ENCODE measurements at places on chromosomes 12 and 14.

GRCh38 chr14:63209160-63209559 lies 4.9 kb downstream of the RHOJ start:
- DNase-seq: no peak

GRCh38 chr12:106248312-106248845 lies 559 bp upstream of the CKAP4 start:
- peak; percentile 34 for DNase-seq

DNA sequence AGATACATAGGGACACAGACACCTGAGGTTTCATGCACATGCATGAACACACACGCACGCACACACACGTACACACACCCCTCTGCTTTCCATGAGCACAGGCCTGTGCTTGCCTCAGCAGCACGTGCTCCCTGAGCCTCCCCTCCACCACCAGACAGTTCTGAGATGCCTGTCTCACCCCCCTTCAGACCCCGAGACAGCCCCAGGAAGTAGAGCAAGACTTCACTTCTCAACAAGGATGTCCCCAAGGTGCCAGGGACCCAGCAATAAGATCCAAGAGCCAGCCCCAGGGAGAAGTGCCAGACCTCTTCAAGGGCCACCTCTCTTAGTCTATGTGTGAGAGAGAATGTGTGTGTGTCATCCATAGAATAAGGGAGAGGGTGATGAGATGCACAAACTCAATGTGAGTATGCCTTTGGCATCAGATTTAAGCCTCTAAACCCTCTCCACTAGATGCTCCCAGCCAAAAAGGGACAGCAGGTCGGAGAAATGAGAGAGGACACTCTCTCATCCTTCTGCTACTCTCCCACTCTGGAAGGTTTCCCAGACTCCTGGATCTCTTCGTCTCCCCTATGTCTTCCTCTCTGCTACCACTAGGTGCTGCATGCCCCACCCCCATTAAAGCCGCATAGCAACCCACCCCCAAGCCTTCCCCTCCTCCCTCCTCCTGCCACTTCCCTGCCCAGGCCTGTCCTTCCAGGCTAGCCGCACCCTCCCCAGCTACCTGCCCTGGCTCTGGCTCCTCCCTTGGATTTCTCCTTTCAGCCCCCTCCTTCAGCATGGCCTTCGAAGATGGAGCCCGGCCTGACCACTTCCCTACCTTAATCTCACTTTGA lies 7.7 kb downstream of the RARG start:
- DNase-seq: no peak

DNA sequence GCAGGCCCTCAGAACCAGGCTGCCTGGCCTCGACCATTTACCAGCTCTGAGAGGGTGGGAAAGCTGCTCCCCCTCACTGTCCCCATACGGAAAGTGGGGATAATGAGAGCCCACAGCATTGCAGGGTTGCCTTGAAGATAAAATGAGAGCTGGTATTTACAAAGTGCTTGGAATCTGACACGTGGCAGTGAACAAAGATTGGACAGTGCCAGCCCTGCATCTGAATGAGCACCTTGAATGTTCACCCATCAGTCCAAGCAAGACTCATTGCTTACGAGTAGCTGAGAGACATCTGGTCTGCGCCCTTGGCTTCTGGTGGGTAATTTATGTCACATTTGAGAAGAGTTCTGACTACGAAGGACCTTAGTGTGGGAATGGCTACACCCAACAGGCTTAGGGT lies 67.5 kb downstream of the CLMN start:
- DNase-seq: no peak

- peak; percentile 54 for DNase-seq
Measured at GRCh38 chr14:50085570-50086320, 30.6 kb downstream of the VCPKMT start.

DNA sequence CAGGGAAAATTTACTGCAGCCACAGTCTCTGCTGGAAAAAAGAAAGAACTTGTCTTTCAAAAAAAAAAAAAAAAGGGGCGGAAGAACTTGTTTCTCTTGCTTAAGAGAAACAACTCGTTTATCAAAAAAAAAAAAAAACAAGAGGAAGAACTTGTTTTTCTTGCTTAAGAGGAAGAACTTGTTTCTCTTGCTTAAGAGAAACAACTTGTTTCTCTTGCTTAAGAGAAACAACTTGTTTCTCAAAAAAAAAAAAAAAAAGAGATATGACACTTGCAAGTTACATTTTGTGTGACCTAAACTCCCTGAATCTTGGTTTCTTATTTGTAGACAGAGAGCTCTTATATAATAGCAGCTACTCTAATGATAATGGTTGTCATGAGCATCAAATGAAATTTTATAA lies 44.7 kb upstream of the USP15 start:
- no peak for DNase-seq

- no peak for DNase-seq
Measured at GRCh38 chr14:37090026-37090425, 82.4 kb downstream of the SLC25A21 start.

GRCh38 chr12:94427501-94428381 lies 31.9 kb downstream of the CEP83 start:
- no peak for DNase-seq

- no peak for DNase-seq
Measured at GRCh38 chr14:65258391-65258790, 154.1 kb upstream of the FUT8 start.

DNA sequence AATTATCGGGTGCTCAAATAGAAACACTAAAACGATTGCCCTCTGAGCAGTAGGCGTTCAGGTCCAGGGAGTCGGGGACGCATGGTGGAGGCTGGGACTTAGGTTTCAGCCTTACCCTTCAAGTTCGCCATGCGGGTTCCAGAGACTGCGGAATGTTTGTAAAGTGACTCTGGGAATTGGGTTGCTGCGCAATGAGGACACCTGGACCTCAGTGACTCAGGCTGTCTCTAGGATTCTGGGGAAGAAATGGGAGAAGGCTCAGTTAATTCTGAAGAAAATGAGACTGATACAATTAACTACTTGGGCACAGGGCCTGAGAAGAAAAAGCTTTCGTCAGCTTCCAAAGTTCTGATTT lies 1.1 kb downstream of the LGALS3 start:
- no peak for DNase-seq

GRCh38 chr12:119283310-119283709 lies 51.2 kb upstream of the CCDC60 start:
- DNase-seq: no peak

DNA sequence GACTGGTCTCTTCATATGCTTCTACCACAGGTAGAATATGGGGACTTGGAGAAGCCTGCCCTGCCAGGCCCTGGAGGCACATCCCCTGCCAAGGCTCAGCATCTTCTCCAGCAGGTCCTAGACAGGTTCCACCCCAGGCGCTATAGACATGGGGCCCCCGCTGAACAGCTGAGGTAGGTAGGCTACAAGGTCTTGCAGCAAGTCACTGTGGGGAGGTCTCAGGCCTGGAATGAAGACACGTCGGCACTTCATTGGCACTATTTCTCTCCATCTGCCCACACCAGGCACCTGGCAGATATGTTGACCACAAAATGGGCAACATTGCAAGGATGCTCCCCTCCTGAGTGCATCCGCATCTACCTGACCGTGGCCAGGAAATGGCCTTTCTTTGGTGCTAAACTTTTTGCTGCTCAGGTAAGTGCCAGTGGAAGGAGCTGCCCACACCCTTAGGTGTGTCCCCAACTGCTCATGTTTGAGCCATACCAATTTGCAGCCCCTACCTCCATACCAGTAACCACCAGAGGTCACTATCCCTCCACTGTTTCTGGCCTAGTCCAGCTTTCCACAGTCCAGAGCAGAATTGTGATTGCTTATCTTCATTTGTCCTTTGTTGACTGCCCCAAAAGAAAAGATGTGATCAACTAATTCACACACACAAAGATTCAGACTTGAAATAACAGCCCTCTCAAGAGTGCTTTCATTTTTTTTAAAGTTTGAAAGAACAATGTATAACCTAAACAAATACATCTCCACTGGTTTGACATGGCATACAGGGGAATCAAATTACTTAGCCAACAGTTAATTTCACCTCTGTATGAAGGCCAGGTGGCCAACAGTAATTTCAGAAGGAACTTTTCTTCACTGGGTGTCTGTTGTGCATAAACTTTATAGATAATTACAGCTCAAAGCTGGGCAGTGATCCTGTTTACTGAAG lies 16.1 kb downstream of the PIGH start:
- peak; percentile 55 for DNase-seq

GRCh38 chr14:59087711-59088110 lies 100.8 kb upstream of the DAAM1 start:
- no peak for DNase-seq

DNA sequence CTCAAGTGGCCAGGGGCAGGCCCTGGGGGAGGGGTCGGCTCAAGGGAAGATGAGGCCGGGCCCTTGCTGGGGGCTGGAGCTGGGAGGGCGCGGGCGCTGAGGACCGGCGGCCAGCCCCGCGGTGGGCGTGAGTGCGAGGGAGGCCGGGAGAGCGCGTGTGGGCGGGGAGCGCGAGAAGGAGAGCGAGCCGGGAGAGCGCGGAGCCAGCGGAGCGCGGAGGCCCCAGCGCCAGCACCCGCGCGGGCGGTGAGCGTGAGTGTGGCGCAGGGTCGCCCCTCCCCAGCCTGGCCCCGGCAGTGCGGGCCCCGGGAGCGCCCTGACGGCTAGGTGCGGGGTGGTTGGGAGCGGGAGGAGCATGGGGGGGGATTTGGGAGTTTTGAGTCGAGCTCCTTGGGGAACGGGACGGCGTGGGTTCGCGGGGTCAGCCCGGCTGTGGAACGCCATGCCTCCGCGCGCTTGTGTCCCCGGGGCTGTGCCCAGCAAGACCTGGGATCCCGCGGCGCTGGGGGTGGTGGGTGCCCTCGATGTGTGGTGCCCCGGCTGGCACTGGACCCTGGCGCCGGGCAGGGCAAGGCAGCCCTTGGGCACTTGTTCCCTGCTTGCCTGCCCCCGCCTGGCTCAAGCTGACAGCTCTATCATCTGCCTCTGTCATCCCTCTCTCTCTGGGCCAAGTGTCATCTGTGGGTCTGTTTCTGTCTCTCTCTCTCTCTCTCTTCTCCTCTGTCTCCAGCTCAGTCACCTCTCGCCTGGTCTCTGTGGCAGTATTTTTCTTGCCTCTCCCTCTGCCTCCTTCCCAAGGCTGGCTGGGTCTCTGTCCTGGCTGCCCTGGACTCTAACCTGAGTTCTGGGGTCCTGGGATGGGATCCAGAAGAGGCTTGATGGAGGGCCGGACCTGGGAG lies at the start of gene LBHD2:
Gene LBHD2, plus strand, starts transcription at position 190 of the 899 bp plus-strand sequence. CDS start 1,803 bp downstream, outside the sequence.
- DNase-seq: no peak

- DNase-seq: no peak
Measured at GRCh38 chr14:105075379-105076295, 10.4 kb upstream of the GPR132 start.

DNA sequence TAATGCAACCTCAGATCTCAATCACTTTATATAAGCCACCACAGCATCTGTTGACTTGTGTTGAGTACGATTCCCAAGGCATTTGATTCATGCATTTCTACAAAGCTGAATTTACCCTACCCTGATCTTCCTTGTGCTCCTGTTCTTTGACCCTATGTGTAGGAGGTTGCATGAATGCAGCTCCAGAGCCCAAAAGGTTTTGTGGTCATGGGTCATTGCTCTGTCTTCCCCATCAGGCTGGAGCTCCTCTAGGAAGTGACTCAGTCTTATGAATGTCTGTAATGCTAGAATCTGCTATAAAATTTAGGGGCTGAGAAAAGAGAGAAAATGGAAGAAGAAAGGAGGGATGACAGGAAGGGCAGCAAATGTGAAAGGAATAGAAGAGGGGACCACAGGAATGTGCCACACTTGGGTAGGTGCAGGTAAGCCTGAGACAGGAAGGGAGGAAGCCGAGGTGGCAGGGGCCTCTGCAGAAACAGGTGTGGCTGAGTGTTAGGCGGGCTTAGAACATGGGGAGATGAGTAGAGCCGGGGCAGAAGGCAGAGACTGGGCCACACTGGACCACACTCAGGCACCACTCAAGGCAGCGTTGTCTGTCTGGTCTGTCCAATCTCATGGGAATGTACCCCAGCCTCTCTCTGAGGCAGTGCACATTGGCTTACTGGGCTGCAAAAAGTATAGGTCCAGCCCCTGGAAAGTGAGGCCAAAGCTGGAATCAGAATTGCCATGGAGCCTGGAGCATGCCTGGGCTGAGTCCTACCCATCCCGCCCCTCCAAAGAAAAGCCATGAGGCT lies 334.1 kb downstream of the BCL11B start:
- no peak for DNase-seq

DNA sequence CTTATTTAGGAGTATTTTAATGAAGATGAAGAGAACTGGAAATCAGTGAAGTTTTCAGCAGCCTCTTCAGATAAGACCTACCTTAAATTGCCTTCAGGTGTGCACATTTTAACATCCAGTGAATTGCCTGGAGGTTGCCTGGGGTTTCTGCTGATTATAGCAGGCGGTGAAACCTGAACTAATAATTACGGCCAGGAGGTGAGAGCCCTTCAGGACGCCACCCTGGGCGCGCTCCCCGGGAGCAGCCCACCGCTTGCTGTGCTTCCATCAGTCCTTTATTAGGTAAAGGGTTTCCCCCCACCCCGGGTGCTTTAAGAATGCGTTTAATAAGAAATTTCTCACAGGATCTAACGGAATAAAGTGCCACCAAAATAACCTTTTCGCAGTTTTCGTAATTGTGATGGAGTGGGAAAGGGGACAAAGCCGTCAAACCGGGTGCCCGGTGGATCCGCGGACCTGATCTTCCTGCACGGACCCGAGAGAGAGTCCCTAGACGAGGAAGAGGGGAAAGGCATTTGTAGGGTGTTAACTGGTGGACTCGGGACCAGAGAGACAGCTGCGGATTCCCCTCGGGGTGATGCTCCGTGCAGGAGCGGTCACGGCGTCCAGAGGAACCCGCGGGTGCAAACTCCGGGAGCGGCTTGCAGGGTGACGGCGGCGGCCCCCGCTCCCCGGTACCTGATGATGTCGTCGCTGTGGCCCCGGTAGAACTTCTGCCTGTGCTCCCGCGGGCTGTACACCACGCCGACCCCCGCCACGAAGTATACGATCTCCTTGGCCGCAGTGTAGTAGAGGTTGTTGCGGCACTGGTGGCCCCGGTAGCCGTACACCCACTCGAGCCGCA lies 902 bp downstream of the EML5 start:
- DNase-seq: no peak

- DNase-seq: peak; percentile 65
Measured at GRCh38 chr14:77043177-77043983, 14.9 kb upstream of the IRF2BPL start.

- DNase-seq: no peak
Measured at GRCh38 chr12:5013266-5013730, 30.4 kb upstream of the KCNA5 start.
